CD4-positive, alpha-beta T cell treated with Interleukin-2 at 100 ng/mL for 4 hours (primary cell): ENCODE measurements at places on chromosomes 6 and 20.

DNA sequence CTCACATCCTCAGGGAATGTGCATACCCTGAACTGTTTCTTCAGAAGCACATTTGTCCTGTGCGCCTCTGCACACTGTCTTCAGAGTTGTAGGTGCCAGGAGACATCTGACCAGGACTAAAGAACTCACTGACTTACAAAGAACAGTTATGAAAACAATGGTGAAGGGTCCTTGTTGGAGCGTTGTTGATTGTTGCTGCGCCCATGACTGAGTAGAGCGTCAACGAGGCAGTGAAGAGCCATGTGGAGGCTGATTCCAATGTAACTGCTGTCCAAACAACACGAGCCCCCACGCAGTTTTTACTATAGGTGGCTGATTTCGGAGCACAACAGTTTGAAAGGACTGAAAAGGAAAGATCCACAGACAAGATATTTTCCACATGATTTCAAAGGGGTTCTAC, 380.3 kb downstream of the CDH26 start:
- DNase-seq = no peak

DNA sequence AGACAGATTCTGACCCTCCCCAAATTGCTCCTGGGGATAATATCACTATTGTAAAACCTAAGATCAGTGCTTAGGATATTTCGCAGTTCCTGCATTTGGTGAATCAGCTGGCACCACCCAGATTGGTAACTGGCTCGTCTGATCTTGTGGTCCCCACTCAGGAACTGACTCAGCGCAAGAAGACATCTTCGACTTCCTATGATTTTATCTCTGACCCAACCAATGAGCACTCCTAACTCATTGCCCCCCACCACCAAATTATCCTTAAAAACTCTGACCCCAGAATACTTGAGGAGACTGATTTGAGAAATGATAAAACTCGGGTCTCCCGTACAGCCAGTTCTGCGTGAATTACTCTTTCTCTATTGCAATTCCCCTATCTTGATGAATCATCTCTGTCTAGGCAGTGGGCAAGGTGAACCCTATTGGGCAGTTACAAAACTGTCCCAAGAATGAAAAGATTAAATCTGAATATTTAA, 55.7 kb upstream of the PRND start:
- DNase-seq = peak; percentile 83

GRCh38 chr6:31877651-31878161, 1.1 kb downstream of the SLC44A4 start:
- DNase-seq = no peak

DNA sequence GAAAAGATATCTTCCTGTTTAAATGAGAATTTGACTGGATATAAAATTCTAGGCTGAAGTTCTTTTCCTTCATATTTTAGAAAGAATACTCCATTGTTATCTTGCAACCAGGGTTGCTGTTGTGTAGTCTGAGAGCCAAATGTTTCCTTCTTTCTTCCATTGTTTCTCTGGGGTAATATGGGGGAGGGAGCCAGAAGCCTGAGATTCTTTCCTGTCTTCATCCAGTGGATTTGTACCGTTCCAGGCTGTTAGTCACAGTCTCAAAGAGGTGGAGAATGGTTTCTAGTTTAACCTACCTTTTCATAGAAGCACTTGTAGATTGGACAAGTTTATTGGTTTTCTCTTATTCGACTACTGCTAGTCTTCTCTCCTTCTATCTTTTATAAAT, 6.1 kb upstream of the ULBP3 start:
- no peak for DNase-seq

DNA sequence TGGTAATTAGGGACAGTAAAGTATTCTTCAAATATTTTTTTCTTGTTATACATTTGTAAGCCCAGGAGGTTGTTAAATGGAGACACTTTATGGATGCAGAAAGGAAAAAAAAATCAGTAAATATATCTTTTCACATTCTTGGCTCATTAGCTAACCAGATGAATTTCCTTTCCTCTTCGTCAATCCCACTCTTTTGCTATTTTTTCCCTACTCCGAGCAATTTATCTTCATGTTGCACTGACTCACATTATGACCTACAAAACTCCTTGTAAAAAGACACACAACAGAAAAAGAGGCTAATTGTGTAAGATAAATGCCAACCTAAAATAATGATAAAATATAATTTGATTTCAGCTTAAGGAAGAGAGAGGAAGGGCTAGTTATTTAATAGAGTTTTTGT, 472.9 kb upstream of the ZNF337 start:
- no peak for DNase-seq

DNA sequence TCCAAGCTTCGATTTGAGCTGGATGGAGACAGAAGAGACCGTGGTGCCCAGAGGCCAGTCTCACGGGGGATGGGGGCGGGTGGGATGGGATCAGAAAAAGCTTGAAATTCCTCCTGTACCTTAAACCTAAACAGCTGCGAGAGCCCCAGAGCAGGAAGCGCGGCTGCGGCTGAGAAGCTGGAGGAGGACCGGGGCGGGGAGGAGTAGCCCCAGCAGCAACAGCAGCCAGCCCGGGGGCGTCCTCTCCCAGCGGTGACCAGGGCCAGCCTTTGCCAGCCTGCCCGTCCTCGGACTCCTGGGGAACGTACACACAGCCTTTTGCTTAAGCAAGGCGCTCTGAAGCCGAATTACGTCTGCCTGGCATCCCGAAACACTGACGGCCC, 17.4 kb upstream of the PRDM13 start:
- DNase-seq = no peak

GRCh38 chr6:13248053-13248452, 80.3 kb downstream of the TBC1D7 start:
- no peak for DNase-seq

DNA sequence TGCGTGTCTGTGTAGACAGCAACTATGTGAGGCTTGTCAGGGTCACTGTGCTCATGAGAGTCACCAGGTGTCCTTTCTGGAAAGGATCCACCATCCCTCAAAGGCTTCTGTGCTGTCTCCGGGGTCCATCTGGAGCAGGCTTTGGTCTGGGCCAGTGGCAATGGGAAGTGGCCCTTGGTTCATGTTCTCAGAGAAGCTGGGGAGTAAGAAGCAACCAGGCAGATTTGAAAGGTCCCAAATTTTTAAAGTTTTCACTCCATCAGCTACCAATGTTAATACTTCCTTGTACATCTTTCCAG, 68.2 kb downstream of the GCNT2 start:
- no peak for DNase-seq

DNA sequence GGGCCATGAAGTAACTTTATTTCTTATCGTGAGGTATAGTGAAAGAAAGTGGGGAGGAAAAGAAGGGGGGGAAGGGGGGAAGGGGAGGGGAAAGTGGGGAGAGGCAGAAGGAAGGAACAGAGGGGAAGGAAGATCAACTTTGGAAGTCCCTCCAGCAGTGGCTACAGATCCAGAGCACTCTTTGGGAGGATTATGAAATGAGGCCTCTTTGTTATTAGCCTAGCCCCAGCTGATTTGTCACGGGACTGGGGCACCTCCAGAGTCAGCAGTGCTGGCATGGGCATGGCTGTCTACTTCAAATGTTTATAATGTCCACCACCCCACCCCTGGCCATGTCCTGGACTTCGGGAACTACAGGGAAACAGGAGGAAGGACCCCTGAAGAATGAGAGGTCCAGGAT, 7.6 kb downstream of the MOCS1 start:
- no peak for DNase-seq

GRCh38 chr20:24236201-24236600, 233.2 kb upstream of the SYNDIG1 start:
- DNase-seq = no peak

- DNase-seq = no peak
Observed at GRCh38 chr6:129050086-129050485, 167.1 kb downstream of the LAMA2 start.

DNA sequence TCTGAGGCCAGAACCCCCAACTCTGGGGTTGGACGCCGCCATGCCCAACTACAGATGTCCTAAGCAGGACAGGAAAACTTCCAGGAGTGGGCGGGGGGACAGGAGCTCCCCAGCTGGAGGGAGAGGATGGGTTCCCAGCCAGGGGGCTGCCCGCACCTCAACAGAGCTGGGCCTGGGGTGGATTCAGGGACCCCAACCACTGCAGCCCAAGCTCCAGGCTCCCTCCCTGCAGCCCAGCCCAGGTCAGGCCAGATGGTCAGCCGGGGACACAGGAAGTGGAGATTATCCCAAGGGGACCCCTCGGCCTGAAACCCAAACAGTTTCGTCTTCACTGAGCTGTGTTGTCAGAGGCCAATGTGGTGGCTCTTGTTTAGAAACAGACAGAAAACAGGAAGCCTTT, 9.4 kb downstream of the LAMA5 start:
- DNase-seq = no peak

DNA sequence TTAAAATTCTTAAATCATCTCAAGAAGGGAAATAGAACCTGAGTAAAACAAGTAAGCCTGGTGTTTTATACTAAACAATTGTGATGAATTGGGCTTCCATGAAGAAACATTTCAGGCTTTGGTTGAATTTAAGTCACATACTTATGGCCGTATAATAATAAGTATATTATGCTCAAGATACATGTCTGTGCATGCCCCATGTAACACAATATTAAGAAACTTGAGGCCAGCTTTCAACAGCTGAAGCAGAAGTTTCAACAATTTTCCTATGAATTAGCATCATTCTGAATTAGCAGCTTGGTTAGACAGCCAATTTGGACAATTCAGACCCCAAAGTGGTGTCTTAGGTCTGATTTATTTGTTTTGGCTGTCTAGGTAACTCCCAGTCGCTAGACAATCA, 243.7 kb downstream of the MYLK4 start:
- DNase-seq = no peak

GRCh38 chr20:6848041-6848440, 80.6 kb downstream of the BMP2 start:
- DNase-seq = no peak

GRCh38 chr6:116387374-116387773, 16.6 kb downstream of the DSE start:
- DNase-seq = peak; percentile 16

DNA sequence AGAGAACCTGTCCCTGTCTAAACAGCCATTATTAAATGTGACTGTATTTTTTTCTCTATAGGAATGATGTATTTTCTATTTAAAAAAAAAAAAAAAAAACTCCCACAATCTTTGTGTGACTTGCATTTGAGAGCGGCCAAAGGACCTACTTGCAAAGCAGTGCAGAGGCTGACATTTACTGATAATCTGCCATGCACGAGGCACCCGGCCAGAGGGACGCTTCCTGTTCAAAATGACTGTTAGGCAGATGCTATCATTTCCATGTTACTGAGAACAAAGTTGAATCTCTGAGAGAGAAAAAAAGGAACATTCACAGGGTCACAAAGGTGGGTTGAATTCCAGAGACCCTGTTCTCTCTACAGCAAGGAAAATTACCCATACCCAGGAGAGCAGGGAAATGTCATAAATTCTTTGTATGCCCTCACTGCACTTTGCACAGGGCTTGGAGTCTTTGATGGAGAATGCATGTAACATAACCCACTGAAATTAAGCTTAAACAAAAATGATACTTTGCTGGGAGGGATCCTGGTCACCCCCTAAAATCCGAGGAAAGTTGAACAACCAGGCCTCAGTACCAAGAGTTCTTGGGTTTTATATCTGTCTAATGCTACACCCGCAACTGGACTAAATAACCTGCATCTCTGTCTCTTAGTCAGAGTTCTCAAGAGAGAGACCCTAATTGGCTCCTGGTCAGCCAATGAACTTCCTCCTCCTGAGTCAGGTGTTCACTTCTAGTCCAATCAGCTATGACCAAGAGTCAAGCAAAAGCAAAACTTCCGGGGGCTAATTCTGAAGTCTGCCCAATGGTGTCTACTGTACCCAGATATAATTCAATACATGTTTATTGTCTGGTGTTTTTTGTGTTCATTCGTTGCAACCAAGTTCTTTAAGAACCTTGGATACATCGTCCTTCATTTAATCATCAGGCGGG, 61.2 kb downstream of the GCLC start:
- no peak for DNase-seq

DNA sequence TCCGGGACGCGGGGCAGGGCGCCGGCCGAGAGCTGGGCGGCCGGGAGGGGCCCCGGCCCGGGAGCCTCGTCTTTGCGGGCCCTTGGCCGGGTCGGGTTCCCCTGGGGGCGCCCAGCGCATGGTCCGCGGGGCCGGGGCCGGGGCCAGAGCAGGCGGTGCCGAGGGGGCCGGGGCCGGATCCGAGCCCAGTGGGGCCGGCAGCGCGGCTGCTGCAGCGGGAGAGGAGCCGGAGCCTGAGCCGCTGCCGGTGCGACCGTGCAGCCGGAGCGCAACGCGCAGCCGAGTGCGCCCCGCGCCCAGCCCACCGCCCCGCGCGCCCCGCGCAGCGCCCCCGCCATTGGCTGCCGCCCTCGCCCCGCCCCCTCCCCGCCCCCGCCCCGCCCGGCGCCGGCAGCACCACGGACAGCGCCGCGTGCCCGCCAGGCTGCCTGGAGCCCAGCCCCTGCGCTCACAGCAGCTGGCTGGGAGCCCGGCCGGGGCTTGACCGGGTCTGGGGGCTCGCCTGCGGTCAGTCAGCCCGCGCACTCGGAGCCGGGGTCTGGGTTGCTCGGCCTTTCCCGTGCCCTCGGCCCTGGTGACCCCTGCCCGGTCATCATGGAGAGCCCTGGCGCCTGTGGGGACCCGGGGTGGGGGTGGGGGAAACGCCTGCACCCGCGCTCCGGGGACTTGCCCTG, at the start of gene HRH3:
Gene HRH3, minus strand, starts transcription at position 287 of the 674 bp plus-strand sequence. CDS start 308 bp downstream, outside the sequence.
- DNase-seq = peak; percentile 16

GRCh38 chr6:15498640-15499039, 164.2 kb downstream of the DTNBP1 start:
- no peak for DNase-seq

DNA sequence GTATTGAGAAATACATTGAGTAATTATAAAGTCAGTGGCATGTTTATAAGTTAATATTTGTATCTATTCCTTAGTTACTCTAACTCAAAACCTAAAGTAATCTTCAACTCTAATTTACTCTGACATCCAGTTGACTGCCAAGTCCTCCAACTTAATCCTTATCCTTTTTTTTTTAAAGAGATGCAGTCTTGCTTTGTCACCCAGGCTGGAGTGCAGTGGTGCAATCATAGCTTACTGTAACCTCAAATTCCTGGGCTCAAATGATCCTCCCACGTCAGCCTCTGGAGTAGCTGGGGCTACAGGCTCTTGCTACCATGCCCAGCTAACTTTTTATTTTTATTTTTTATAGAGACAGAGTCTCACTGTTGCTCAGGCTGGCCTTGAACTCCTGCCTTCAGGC, 24.4 kb downstream of the PTPN1 start:
- DNase-seq = no peak

GRCh38 chr6:25028328-25028727, 92.6 kb upstream of the RIPOR2 start:
- no peak for DNase-seq

- no peak for DNase-seq
Observed at GRCh38 chr6:15033850-15034203, 212.0 kb upstream of the JARID2 start.
